ENCODE measurements at places on chromosomes 12 and 14.

DNA sequence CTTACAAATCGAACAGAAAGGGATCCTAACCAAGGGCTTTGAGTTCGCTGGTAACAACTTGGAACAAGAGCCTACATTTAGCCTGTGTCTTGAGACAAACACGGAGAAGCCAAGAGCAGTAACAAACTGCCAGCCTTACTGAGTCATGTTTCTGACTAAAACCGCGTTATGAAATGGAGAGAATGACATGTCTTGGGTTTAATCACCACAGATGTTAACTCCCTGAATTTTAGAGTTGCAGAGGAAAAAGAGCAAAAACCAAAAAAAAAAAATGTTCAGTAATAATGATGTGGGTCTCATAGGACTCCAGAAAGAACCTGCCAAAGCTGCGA lies 1.0 kb downstream of the BLTP3B start:
- DNase-seq = no peak

DNA sequence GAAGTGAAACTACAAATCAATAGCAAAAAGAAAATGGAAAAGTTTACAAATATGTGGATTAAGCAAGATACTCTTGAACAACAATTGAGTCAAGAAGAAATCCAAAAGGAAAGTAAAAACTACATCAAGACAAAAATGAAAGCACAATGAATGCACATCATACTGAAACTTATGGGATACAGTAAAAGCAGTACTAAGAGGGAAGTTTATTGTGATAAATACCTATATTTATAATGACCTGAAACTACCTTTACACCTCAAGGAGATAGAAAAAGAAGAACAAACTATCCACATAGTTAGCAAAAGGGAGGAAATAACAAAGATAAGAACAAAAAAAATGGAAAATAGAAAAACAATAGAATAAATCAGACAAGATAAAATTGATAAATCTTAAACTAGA lies 375.0 kb downstream of the TRHDE start:
- no peak for DNase-seq

DNA sequence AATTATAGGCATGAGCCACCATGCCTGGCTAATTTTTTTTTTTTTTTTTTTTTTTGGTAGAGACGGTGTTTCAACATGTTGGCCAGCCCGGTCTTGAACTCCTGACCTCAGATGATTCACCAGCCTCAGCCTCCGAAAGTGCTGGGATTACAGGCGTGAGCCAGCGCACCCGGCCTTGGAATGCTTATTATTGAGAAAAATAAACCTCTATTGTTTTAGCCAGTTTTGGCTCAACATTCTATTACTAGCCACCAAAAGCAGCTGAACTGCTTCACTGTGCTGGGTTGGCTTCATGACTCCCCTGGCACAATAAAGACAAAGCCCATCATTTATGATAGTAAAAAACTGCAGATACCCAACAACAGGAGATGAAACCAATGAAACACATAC lies 93.5 kb upstream of the CEP83 start:
- DNase-seq = no peak

- DNase-seq = no peak
Measured at GRCh38 chr12:121857322-121858246, 1.1 kb downstream of the HPD start.

DNA sequence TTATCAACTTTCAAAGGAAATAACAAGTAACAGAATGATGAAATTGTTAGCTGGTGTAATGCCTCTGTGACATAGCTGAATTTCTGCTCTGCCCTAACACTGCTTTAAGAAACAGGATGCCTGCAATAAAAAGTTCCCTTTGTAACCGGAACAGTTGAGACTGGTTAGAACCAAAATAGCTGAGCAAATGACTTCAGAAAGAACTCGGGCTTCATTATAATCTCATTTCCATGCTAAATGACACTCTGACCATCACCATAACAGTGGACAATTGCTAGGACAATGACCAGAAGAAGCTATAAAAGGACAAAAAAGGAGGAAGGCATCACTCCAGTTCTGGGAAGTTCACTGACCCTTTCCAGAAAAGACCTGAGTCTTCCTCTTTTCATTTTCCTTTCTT lies 23.5 kb upstream of the PYGL start:
- DNase-seq = no peak

DNA sequence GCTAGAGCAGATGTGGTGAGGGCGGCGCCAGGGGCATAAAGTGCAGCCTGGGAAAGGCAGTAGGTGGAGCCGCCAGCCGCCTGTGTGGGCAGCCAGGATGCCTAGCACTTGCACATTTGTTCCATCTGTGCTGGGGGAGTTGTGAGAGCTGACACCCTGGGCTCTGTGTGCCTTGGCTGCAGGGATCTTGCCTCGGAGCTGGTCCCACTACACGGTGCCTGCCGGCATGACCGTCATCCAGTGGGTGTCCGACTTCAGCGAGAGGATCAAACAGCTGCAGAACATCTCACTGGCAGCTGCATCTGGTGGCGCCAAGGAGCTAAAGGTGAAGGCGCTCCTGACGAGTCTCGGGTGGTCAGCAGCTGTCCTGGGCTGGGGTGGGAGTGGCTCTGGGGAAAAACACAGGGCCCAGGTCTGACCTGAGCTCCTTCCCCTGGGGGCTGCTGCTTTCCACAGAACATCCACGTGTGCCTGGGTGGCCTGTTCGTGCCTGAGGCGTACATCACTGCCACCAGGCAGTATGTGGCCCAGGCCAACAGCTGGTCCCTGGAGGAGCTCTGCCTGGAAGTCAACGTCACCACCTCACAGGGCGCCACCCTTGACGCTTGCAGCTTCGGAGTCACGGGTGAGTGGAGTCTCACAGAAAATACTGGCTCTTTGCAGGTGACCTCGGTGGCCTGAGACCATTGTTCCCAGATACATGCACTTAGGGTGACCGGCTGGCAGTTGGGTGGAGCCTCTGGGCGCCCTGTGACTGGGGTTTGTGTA lies 37.4 kb downstream of the HSP90AA1 start:
- no peak for DNase-seq

DNA sequence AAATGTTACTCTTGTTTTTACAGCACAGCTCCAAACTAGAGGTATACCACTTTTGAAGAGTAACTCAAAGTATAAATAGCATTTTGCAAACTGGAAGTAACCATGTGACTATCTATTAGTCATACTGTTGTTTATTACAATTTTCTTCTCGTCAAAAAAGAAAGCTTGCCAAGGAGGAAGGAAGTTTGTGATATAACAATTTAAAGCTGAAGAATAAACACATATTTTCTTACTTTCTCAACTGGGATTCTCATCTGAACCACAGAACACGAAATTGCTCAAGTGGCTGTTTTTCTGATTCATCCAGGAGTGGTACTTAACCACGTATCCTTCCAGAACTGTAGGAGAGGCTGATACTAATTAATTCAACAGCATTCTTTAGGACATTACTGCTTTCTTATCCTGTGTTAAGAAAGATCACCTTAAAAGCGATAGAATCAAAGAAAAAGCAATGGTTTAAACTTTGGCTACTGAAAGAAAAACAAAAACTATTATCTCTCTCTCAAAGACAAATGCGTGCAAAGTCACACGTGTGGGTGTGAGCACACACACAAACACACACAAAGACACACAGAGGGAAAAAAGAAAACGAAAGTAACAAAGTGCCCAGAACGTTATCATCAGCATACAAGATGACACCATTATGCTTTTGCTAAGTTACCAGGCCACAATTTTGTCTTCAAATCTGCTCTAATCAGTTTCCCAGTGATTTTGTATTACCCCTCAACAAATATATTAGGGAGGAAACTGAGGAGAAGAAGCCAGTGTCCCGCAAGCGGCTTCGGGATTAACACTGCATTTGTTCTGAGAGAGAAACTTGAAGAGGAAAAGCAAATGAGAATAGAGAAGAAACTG lies at the start of gene CLEC2B:
Gene CLEC2B, minus strand, starts transcription at position 48 of the 855 bp plus-strand sequence.
- no peak for DNase-seq

- DNase-seq = peak; percentile 78
Measured at GRCh38 chr14:95156161-95157047, 925 bp downstream of the DICER1 start.

DNA sequence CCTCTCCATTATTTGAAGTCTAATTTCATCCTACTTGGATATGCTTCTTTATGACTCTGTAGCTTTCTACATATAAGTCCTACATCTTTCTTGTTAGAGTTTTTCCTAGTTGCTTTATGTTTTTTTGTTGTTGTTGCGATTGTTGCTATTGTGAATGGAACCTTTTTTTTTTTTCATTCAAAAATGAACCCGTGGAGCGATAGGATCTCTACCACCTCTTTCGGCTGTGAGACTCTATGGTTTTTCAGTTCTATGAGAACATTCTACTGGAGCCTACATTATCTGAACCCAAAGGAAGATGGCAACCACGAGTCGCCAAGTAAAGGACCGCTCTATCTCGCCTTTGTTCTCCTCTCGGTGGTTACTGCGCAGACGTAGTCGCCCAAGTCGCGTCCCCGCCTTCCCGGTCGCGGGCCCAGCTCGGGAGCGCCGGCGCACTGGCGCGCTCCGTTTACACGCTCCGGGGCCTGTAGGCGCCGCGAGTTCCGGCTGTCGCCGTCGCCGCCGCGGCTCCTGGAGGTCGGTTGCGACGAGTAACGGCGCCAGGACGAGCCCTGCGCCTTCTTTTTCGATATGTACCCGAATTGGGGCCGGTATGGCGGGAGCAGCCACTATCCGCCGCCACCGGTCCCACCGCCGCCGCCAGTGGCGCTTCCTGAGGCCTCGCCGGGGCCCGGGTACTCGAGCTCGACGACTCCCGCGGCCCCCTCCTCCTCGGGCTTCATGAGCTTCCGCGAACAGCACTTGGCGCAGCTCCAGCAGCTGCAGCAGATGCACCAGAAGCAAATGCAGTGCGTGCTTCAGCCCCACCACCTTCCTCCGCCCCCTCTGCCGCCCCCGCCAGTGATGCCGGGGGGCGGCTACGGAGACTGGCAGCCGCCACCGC lies at the start of gene YLPM1:
Gene YLPM1, plus strand, starts transcription at position 400 of the 886 bp plus-strand sequence. Its CDS starts 174 bp downstream, at position 574.
- peak; percentile 94 for DNase-seq

DNA sequence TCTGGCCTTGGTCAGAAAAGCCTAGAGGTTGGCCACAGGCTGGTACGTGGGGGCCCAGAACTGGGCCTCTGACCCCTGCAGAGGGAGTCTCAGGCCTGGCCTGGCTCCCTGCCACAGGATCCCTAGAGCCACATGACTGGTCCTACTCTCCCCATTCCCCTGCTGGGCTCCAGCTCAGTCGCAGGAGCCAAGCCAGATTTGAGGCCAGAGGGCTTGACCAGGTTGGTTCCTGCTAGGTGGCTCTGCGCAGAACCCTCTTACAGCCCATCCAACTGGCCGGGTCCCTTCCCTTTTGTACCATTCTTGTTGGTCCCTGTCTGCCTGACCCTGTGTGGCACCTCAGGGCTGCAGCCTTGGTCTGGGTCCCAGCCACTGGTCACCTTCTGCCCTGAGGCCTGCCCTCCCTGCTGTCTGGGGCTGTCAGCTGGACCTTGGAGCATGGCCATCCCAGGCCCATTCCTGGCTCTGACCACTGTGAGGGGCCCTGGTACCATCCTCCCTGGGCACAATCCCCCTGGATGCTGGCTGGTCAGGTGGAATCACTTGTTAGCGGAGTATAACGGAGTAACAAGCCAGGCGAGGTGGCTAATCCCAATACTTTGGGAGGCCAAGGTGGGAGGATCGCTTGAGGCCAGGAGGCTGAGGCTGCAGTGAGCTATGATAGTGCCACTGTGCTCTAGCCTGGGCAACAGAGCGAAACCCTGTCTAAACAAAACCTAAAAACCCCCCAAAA lies 22.9 kb upstream of the PPP1R13B start:
- DNase-seq = no peak

GRCh38 chr14:89258728-89259273 lies 158.2 kb downstream of the FOXN3 start:
- no peak for DNase-seq

GRCh38 chr12:131928080-131928710 lies 881 bp upstream of the PUS1 start:
- no peak for DNase-seq

GRCh38 chr14:60304509-60304908 lies 55.5 kb downstream of the PPM1A start:
- no peak for DNase-seq

GRCh38 chr12:55008944-55009585 lies 10.7 kb upstream of the NEUROD4 start:
- no peak for DNase-seq

- DNase-seq = no peak
Measured at GRCh38 chr14:28966416-28967233, 200.0 kb downstream of the FOXG1 start.

GRCh38 chr12:107801150-107801549 lies 26.6 kb downstream of the ASCL4 start:
- no peak for DNase-seq

DNA sequence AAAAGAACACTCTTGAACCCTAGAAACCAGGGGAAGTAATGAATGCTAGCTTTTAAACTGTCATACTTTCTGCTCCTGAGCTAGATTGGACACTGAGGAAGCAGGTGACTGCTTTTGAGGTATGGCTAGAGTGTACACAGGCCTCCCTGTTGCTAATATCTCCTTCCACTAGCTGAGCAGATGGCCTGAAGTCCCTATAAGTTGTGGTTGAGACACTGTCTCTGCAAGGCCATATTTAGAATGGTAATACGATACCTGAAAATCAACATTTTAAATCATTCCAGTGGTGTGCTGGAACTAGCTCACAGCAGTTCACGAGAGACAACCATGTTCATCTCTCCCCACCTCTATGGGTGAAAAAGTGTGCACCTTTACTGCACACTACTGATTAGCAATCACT lies 46.4 kb upstream of the BMP4 start:
- DNase-seq = no peak

- DNase-seq = no peak
Measured at GRCh38 chr14:93967637-93968250, 8.6 kb downstream of the ASB2 start.

DNA sequence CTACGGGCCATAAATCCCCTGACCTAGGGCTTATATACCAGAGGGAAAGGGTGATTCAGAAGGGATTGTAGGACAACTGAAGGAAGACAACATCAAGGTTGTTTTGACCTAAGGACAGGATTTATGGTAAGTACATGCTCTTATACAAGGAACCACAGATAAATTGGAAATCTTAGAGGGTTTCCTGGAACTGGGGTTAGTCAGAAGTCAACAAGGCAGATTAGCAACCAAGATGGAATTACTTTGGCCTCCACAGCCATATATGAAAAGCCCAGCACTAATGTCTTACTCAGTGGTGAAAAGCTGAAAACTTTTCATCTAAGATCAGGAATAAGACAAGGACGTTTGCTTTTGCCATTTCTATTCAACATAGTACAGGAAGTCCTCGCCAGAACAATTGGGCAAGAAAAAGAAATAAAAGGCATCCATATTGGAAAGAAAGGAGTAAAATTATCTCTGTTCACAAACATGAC lies 5.4 kb downstream of the TMBIM4 start:
- DNase-seq = no peak

DNA sequence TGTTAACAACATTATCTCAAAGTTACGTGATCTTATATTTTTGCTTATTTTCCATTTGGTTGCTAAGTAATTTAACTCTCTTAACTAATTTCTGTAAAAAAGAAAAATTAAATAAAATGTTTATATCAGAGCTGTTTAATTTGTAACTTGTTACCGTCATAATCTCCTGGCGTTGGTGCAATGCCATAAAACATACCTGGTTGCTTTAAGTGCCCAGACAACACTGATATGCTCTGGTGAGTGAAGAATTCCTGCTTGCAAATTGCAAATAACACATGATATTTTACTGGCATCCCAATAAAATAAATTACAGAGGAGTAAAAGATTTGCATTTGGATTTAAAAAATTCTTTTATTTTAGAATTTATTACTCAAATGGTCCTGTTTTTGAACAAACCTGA lies 640.1 kb upstream of the MIS18BP1 start:
- DNase-seq = peak; percentile 57

- no peak for DNase-seq
Measured at GRCh38 chr12:53500142-53500775, 824 bp upstream of the TARBP2 start.

- no peak for DNase-seq
Measured at GRCh38 chr12:109151457-109151856, 35.1 kb downstream of the ACACB start.

GRCh38 chr14:103360548-103360947 lies 24.7 kb upstream of the MARK3 start:
- DNase-seq = no peak
